ENCODE measurements at places on chromosomes 7 and 10.

DNA sequence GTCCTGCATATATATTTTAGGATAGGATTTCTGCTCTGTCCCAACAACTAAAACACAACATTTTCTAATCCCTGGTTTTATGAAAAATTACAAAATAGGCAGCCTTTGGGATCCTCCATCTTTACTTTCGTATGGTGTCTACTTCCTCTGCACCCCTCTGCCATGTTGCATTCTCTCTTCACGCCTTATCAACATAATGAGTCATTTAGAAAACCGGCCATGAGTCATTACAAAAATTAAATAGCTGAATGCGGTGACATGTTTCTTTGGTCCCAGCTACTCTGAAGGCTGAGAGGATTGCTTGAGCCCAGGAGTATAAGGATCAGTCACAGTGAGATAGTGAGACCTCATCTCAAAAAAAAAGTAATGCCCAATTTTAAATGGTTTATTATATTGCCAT is 148.1 kb upstream of the CELF2 start:
- DNase-seq, result no peak

- no peak for DNase-seq
Observed at GRCh38 chr10:114855776-114856543, 34.4 kb downstream of the FHIP2A start.

- no peak for DNase-seq
Observed at GRCh38 chr7:146575903-146576302, 459.3 kb downstream of the CNTNAP2 start.

GRCh38 chr7:24500599-24500998 is 72.7 kb upstream of the PALS2 start:
- DNase-seq, result no peak

- DNase-seq, result no peak
Observed at GRCh38 chr7:47888371-47889265, 59.6 kb downstream of the PKD1L1 start.

DNA sequence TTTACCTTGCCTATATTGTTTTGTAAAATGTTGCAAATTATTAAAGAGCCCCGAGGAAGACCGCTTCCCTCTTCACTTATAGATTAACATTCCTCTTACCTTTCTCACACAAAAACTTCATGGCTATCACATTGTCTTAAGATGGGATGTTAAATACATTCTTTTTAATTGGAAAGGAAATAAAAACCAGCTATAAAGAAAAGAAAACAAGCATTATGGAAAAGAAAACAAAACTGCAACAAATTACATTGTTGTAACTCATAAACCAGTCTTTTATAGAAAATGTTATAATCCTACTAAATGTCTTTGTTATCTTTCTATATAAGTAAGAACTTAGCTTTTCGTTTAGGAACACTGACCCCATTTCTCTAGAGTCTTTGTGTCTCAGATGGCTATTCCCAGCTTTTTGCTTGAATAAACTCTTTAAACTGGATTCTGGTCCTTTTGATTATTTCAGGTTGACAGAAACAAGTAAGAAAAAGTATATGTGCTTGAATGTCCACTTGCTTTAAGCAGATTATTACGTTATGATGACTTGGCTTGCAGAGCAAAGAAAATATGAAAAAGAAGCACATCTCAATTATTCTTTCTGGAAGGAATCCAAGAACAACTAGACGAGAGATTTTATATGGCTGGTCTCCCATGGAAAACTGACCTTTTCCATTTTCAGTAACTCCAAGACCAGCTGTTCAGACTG is 128.2 kb downstream of the AKR1D1 start:
- no peak for DNase-seq

DNA sequence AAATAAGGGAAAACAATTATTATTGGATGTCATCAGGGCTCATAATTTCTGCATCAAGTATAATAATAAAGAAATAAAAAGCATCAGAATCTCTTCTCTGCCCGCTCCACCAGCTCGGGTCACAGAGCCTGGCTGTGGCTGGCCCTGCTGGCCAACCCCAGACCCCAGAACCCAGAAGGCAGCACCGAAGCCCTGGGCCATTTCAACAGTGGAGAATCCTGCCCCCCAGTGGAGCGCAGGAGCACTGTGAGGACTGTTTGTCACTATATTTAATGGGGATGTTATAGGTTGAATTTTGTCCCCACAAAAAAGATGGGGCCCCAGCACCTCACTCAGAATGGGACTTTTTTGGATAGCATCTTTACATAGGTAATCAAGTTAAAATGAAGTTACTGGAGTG is 27.3 kb downstream of the DENND11 start:
- DNase-seq, result no peak

DNA sequence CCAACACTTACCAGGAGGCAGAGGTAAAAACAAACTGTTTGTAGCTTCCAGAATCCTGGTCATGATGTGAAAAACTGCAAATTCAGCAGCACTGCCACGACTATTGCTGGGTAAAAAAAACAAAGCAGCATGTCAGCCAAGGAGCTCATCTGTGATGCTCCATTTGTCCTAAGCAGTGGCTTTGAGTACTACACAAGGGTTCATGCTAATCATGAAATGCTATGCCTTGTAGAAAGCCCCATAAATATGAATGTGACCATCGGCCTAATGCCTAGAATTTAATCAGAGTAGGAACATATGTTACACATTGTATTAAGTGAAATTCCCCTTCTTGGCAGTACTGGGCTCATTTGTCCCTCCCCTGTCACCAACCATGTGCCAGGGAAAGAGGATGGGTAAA is 95.4 kb downstream of the GSAP start:
- no peak for DNase-seq

- DNase-seq, result peak; percentile 88
Observed at GRCh38 chr7:139645572-139646523, 122.4 kb downstream of the CLEC2L start.

DNA sequence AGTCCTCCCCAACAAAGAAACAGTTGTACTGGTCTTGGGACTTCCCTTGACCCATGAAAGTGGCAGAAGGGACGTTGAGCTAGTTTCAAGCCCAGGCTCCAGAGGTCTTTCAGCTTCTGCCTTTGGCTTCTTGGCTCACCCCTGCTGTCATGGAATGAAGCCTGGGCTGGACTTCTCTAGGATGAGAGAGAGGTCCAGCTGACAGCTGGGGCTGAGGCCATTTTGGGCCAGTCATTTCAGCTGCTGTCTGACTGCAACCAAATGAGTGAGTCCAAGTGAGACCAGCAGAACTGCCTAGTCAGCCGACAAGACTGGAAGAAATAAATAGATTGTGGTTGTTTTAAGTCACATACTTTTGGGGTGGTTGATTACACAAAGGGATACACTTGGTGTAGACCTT is 76.6 kb downstream of the TMEM178B start:
- no peak for DNase-seq

GRCh38 chr10:69419096-69419743 is 2.5 kb upstream of the TACR2 start:
- no peak for DNase-seq

Data from activated CD8-positive, alpha-beta T cell treated with anti-CD3 and anti-CD28 coated beads, Interleukin-2, amount 10 ng/mL, durations not matched to agents 7 days and 5 days (primary cell).